GM18507 (cell line): ENCODE measurements at places on chromosomes 5 and 9.

DNA sequence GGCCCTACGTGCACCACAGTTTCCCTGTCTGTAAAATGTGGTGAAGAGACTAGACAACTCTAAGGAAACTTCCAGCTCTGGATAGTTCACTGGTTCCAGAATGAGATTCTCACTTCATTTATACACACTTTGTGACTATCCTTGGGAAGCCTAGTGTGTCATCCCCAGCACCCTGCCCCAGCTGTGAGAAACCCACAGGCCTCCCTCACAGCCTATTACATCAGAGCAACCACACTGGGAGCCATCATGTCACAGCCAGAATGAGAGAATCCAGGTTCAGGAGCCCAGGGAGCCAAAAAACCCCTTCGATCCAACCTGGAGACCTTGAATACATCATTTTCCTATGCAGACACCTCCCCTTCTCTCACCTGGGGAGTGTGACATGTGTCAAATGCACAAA, 21.0 kb upstream of the HAND1 start:
- no peak for DNase-seq

DNA sequence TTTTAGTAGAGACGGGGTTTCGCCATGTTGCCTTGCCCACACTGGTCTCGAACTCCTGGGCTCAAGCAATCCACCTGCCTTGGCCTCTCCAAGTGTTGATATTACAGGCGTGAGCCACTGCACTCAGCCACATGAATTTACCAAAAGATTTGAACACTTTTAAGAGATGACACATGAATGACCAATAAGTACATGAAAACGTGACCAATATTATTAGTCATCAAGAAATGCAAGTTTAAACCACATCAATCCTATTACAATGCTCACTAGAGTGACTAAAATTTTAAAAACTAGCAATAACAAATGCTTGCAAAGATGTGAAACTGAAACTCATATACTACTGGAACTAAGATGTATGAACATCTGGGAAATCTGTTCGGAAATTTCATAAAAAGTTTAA, 54.3 kb downstream of the NR6A1 start:
- DNase-seq: no peak

GRCh38 chr5:122835681-122836080, 9.7 kb upstream of the SNX24 start:
- DNase-seq: no peak

DNA sequence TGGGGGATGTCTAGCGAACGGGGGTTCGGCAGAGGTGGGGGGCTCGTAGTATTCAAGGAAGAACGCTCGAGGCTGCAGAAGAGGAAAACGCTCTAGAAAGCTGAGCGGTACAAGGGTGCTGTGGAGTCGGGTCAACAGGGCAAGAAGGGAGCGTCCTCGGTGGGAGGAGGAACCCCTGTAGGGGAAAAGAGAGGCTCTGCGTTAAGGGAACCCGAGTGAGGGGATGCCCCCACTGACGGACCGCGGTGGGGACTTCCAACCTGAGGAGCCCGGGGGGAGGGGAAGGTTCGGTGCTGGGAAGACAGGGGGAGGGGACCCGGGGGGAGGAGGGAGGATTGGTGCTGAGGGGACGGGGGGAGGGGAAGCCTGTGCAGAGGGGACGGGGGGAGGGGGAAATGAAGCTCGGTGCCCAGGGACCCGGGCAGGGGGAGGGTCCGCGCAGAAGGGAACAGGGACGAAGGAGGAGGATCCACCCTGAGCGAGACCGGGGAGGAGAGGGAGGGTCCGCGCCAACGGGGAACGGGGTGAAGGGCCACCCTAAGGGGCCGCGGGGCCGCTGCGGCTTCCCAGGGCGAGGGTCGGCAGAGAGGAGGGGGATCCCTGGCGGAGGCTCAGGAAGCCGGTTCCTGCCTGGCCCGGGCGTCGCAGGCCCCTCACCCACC, 621 bp downstream of the NR6A1 start:
- DNase-seq: no peak

- no peak for DNase-seq
Observed at GRCh38 chr5:80250801-80251200, 5.0 kb downstream of the SERINC5 start.

DNA sequence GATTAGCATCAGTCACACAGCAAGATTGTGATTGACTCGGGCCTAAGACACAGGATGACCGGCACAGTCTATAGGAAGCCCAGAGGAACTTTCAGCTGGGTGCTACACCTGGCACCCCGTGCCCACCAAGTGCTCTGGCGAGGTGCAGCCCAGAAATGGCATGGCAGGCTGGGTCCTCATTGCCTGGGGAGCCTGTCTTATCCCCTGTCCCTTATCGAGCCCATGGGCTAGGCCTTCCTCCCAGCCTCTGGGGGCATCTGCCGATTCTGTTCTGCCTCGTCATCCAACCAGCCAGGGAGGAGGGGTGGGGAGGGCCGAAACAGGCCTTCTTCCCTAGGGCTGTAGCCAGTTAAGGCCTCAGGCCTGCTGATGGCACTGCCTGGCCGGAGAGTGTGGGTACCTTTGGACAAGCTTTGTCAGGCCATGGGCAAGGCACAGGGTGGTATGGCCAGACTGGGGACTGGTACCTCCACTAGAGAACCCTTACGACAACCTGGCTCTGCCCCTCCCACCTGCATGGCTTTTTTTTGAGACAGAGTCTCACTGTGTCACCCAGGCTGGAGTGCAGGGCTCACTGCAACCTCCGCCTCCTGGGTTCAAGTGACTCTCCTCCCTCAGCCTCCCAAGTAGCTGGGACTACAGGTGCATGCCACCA, 1.6 kb downstream of the GRK6 start:
- DNase-seq: no peak

DNA sequence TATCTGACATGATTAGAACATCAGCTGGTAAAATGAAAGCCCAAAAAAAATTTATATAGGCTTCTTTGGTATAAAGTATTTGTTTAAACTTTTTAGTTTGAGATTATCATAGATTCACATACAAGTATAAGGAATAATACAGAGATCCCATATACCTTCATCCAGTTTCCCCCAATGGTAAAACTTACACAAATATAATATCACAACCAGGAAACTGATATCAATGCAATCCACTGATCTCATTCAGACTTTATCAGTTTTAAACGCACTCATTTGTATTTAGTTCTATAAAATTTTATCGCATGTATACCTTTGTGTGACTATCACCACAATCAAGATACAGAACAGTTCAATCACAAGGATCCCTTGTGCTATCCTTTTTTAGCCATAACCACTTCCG, 3.8 kb downstream of the FAM114A2 start:
- no peak for DNase-seq

- no peak for DNase-seq
Observed at GRCh38 chr9:20989923-20990341, 41.5 kb downstream of the HACD4 start.

DNA sequence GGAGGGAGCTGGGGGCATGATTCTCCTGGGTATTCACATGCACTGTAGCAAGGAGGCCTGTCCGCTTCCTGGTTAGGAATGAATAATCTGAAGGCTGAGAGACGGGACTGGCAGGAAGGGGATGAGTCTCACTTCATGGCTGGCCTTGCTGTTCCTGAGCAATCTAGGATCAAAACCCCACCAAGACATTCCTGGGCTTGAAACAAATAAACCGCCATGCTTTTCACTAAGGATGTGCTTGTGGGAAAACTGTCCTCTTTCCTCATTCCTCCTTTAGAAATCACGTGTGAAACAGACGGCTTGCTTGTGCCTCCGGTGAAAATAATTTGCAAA, 132.8 kb downstream of the MACROH2A1 start:
- DNase-seq: no peak

DNA sequence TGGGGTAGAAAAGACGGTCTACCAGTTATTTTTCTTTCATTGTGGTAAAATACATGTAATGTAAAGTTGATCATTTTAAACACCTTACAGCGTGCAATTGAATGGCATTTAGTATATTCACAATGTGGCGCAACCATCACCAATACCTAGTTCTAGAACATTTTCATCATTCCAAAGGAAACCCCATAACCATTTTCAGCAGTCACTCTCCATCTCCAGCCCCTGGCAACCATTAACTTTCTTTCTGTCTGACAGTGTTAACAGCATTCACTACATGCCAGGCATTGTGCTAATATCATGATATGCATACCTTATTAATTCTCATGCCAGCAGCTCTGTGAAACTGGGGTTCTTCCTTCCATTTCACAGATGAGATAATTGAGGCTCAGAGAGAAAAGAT, 32.0 kb downstream of the PTGS1 start:
- DNase-seq: no peak

GRCh38 chr9:10230512-10230911, 382.3 kb downstream of the PTPRD start:
- no peak for DNase-seq

- no peak for DNase-seq
Observed at GRCh38 chr5:31889001-31889561, 250.2 kb downstream of the PDZD2 start.
